ENCODE measurements at places on chromosomes 12 and 14.

DNA sequence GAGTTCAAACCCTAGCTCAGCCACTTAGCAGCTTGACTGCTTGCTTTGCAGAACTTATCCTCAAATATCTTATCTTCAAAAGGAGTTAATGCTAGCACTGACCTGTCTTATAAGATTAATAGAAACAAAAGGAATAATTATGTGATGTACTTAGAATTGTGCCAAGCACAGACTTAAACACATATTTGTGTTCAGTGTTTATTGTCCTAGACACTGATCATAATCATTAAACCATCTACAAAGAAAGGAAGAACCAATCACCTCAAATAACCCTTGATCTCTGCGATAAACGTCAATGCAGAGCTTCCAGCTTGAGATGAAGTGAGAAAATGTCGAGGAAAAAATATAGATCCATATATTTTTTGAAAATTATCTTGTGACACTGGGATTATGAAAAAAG, 73.1 kb downstream of the ATXN7L3B start:
- DNase-seq, result no peak

- no peak for DNase-seq
Measured at GRCh38 chr12:106926657-106927056, 29.1 kb upstream of the TMEM263 start.

- DNase-seq, result no peak
Measured at GRCh38 chr14:72888636-72889201, 5.2 kb downstream of the DPF3 start.

DNA sequence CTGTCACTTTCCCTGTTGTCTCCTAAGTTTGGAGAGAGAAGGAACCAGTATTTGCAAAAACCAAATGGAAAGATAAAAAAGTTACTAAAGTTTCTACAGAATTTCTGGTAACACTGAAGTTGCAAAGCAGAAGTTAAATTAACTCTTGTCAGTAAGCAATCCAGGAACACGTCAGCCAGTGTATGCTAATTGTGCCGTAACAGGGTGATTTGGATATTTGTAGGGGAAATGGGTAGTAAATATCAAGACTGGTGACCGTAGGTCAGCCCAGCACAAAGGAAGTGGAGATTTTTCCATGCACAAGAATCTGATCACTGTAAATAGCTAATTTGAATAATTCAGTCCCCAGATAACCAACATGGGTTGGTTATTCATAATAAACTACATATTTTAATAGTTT, 2.3 kb downstream of the CDKN1B start:
- DNase-seq, result no peak

- DNase-seq, result no peak
Measured at GRCh38 chr14:103448097-103448496, 62.9 kb downstream of the MARK3 start.

GRCh38 chr12:92436856-92437255, 265.9 kb upstream of the PLEKHG7 start:
- no peak for DNase-seq

DNA sequence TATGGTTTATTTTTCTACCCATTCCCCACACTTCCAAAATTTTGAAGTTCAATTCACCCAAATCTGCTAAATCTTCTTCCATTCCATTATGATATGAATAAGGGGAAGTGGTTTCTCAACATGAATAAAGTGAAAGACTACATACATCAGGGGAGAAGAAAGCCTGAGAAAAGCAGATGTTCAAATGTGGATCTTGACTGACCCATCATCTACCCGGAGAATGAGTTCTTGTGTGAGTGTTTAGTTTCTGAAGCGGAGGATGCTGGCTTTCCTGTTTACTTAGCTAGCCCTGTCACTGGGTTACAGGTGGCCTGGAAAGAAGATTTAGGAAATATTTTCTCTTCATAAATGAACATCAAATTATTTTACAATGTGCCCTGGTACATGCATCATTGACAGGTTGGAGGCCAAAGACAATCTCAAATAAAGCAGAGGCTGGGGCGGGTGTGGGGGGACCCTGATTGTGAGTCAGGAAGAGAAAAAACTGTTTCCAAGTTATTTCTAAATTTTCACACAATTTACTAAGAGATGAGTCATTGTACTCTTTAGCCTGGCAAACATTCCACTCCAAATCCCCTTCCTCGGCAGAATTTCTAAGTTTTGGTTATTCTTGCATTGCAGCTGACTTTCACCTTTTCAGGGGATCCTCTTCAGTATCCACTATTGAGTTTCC, 135.6 kb downstream of the SLC25A21 start:
- DNase-seq, result no peak

DNA sequence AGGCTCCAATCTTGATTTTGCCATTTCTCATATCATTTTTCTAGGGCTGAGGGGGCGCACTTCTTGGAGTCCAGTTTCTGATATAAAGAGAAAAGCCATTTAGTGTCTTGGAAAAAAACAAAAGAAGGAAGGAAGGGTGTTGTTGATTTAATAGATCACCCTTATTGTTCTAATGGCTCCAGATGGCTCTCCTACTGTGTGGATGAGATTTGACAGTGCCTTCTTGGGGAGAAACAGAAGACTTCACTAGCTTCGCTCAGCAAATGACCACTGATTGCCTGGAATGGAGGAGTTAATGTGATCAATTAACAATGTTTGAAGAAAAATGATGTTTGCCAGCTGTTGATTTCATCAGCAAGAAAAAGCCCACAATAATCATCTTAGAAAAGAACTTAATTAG, 216.2 kb downstream of the APAF1 start:
- no peak for DNase-seq

DNA sequence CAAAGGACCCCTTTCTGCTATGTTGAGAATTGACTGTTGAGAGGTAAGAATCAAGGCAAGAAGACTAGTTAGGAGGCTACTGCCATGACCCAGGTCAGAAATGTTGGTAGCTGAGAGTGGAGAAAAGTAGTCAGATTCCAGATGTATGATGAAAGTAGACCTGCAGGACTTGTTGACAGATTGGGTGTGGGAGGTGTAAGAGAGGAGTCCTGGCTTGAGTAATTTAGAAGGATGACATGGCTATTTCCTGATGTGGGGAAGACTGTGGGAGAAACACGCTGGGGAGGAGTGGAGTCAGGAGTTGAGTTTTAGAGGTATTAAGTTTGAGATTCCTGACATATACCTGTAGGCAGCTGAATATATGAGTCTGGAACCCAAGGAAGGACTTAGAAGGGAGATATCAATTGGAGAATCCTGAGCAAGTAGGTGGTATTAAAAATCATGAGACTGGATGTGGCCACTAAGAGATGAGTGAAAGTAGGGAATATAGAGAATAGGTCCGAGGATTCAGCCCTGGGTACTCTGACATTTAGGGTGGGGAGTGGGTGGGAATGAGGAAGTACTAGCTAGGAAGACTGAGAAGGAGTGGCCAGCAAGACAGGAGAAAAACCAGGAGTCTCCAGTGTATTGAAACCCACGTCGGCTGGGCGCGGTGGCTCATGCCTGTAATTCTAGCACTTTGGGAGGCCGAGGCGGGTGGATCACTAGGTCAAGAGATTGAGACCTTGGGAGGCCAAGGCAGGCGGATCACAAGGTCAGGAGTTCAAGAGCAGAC, 12.6 kb upstream of the DDX47 start:
- no peak for DNase-seq

GRCh38 chr12:49895773-49896172, 7.9 kb downstream of the FAIM2 start:
- no peak for DNase-seq

GRCh38 chr14:77542421-77543239, 44.0 kb upstream of the ISM2 start:
- no peak for DNase-seq

DNA sequence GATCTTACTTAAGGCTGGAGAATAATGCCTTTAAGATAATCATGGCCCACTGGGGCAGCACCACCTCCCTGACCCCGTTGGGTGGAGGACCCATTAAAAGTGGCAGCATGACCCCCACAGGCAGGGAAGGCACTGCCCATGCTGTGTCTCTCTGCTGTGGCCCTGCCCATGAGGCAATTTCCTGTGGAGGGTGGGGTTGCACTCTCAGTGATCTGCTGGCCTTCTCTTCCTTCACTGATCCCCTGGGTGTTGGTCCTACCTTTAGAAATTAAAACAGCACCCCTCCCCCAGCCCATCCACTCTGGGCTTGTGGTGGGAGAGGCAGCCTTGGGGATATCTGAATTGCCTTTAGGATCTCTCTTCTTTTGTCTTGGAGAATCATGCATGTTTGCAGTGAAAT, 17.3 kb downstream of the KLRK1 start:
- no peak for DNase-seq

- no peak for DNase-seq
Measured at GRCh38 chr12:32475724-32476123, 76.4 kb downstream of the FGD4 start.
